Colonic mucosa (tissue), 4 donors: ENCODE measurements at places on chromosomes 6 and 20. TPM values are rescaled to one million over a fixed set of nuclear protein-coding genes. Genes with fewer than 3 reads are reported as not detected.

- DNase-seq = no peak
These were observed 222.2 kb downstream of the LY86 start for GRCh38 chr6:6810727-6811126.

GRCh38 chr6:158198461-158198860 is 30.3 kb downstream of the GTF2H5 start:
- no peak for DNase-seq

DNA sequence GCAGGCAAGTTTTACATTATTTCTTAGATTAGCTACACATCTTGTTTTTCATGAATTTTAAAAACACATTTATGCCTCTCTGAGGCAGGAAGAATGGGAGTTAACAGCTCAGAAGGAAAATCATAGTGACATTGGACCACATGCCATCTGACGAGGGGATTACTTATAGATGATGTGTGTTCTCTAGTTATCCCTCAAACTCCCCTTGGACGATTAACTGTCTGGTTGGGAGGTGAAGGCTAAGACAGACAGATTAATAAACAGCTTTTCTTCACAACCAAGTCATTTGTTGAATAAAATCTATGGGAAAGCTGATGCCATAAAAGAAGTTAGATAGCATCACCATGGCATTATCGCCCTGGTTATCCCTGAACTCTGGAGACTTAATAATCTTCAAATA is 80.0 kb upstream of the PREP start:
- no peak for DNase-seq

Gene DEFB124
- not detected for total RNA-seq

DNA sequence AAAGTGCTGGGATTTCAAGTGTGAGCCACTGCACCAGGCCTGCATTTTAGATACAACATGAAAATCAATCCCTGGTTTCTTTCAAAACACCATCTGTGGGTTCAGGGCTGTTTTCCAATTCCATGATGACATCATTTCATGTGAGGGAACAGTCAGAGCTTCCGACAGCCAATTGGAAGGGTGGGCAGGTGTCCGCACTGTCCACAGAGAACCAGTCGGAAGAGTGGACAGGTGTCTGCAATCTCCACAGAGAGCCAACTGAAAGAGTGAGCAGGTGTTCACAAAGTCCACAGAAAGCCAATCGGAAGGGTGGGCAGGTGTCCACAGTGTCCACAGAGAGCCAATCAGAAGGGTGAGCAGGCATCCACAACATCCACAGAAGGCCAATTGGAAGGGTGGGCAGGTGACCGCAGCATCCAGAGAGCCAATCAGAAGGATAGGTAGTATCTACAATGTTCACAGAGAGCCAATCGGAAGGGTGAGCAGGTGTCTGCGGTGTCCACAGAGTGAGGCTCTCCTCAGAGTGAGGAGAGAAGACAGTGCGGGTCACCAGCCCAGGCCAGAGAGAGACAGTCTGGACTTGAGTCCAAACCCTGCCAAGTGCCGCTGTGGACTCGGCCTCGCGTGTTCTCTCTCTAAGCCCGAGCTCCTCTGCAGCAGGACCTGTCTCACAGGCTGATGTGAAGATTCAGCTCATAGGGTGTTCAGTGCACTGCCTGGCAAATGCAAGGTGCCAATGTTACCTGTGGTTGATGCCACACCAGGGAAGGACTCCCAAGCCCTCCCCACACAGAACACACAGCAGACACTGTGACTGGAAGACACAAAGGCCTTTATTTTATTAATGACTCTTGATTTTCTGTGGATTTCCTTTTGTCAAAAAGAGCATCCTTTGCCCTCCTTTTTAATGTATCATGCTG is 57.3 kb downstream of the DLL1 start:
- DNase-seq = no peak

Gene TBX18
- 0.35 TPM for total RNA-seq

Gene DYNLT2
- 2.2 TPM for total RNA-seq

GRCh38 chr6:112983713-112984261 is 636.7 kb downstream of the RFPL4B start:
- DNase-seq = no peak
